SK-N-SH (cell line): ENCODE measurements at places on chromosomes 7 and 10.

DNA sequence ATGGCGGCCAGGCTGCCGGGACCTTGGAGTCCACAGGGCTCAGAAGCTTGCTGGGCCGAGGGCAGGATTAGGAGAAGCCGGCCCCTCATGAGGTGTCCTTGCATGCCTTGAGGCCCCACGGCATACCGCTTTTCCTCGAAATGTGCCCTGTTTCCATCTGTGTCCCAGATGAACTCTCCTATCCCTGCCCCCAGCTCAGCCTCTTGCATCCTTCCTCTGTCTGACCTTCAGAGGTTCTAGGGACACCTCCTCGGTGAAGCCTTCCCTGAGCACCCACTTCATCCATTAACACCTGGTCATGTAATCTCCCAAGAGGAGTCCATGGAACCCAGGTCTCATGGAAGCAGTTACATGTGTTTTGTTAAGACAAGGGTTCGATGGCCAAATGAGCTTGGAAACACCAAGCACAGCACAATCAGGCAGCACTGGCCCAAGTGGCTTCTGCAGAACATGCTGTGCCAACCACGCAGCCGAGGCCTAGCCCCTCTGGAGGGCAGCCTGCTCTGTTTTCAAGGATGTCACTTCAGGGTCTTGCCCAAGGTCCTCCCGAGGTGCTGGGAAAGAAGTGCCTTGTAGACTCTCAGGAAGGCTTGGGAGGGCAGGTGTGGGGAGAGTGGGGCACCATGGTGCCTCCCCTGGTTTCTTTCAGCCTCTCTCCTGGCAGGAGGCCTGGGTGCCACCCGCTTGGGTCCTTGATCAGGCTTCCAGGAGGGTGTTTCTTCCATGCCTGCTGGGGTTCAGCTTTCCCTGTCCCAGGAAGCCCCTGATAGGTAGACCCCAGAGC, 124.3 kb downstream of the NEURL1 start:
- DNase-seq: no peak

DNA sequence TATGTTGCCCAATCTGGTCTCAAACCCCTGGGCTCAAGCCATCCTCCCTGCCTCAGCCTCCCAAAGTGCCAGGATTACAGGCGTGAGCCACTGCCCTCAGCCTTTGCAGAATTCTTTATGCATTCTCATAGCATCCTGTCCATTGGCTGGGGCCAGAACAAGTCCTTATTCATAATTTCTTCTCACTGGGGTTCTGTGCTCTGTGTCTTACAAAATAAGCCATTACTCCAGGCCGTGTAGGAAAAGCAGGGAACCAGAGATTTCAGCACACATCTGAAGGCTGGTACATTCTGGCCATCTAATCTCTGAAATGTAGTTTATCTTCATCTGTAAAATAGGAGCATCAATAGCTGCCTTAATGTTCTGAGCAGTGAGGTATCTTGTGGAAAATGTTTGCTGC, 10.3 kb upstream of the OCM start:
- DNase-seq: no peak

DNA sequence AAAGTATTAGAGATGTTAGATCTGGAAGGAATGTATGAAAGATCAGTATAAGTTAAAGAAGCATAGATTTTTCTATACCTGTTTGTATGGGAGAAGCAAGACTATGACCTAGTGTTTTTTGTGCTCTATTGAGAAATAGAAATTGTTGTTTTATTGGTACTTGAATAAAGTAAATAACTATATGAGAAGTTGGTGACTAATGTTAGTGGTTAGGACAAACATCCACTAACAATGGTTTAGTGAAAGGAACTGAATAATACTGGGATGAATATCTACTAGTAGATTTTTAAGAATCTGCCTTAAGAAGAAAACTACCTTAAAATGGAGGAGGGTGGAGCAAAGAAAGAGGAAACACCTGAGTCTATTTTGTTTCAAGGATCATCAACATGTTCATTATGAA, 521.1 kb upstream of the POT1 start:
- DNase-seq: no peak

GRCh38 chr10:119335671-119336353, 128.4 kb downstream of the GRK5 start:
- no peak for DNase-seq

DNA sequence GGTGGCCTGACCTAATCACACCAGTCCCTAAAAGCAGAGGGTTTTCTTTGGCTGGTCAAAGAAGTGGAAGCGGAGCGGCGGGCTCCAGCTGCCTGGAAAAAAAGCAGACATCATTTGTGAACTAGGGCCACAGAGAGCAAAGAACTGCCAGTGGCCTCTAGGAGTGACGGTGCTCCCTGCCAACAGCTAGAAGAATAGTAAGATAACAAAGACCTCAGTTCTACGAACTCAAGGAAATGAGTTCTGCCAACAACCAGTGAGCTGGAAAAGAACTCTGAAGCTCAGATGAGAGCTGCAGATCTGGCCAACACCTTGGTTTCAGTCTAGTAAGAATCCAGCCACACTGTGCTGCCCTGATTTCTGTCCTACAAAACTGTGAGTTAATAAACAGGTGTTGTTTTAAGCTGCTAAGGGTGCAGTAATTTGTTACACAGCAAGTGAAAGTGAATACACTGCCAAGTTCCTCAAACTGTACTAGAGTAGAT, 178.0 kb downstream of the SRPK2 start:
- DNase-seq: no peak

- no peak for DNase-seq
These were observed 137.7 kb downstream of the RTKN2 start for GRCh38 chr10:62130948-62131347.

GRCh38 chr7:139249179-139249810, 18.3 kb downstream of the UBN2 start:
- DNase-seq: no peak

DNA sequence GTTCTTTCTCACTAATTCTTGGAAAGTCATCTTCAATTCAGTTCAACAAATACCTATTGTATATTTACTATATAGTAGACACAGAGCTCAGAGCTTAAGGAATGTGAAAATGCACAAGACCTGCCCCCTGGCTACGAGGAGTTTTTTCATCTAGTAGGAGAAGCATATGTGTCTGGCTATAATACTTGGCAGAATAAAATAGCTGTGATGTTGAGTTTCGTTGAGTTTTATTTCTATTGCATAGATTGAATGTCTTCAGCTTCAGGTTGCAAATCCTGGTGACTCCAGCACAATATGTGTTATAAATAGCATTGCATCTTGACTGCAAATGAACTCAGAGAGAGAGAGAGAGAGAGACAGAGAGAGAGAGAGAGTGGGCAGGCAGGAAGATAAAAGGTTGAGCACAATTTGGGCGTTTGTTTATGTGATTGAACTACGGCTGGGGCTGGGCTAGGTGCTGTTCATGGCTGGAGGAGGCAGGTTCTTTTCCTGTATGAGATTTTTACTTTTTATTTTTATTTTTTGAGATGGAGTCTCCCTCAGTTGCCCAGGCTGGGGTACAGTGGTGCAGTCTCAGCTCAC, 229.6 kb downstream of the GALNT17 start:
- no peak for DNase-seq

DNA sequence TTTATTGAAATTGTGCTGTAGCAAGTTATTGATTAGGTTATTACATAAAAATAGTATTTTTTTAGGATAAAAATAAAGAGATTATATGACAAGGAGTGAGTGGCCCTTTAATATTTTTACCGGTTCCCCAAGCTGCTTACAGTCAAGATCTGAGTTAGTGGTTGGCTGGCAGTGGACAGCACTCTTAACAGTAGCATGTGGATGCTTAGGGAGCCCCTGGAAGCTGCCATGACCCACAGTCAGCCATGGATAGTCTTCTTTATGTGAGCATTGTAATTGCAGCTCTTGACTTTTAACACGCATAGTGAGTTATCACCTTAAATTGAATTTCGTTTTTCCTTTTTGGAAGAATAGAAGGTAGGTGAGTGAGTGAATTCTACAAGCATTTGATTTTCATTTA, 22.1 kb downstream of the RAB18 start:
- DNase-seq: no peak

DNA sequence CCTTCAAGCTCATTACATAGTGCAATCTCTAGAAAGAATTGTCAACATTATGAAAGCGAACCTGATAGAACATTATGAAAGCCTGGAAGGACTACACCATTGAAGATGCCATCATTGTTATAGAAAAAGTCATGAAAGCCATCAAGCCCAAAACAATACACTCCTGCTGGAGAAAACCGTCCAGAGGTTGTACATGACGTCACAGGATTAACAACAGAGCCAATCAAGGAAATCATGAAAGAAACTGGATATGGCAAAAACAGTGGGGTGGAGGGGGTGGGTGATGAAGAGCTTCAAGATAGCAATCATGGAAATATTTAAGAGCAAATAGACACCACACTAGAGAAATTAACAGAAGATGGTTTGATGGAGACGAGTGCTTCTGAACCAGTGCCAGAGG, 45.7 kb downstream of the TOMM7 start:
- no peak for DNase-seq

GRCh38 chr7:116169060-116169459, 41.3 kb upstream of the TES start:
- DNase-seq: no peak

- peak; percentile 35 for DNase-seq
These were observed 509 bp downstream of the AHR start for GRCh38 chr7:17298840-17299482.

GRCh38 chr10:91975438-91975837, 51.9 kb downstream of the BTAF1 start:
- DNase-seq: no peak

- DNase-seq: no peak
These were observed 147.5 kb downstream of the SLC16A9 start for GRCh38 chr10:59562126-59562525.

DNA sequence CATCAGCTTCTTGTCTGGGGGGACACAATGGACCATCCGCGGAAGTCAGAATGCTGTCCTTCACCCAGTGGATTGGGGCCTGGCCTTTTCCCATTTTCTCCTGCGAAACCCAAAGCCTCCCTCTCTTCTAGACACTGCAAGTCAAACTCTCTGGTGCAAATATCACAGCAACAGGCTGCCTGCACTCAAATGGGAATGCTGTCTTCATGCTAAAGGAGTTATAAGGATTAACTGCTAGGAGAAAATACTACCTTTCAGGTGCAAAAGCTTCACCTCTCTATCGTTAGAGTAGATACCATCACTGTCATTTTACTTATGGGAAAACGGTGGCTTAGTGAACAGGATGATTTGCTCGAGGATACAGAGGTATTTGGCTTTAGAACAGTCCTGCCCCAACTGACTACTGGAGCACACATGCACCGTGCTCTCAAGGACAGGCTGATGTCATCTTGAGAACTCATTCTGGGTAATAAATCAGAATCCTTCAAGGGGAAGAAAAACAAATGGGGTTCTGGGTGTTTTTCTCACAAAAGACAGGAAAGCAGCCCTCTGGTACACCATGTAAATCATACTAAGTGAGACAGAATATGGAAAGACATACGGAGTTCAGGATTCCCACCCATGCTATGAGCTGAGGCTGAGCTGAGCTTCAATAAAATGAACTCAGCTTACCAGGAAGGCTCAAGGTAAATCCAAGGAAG, 100.9 kb downstream of the SAMD9 start:
- DNase-seq: no peak
